ENCODE measurements at places on chromosomes 12 and 14.

- DNase-seq: no peak
Measured at GRCh38 chr14:100857923-100858837, 32.3 kb downstream of the MEG3 start.

DNA sequence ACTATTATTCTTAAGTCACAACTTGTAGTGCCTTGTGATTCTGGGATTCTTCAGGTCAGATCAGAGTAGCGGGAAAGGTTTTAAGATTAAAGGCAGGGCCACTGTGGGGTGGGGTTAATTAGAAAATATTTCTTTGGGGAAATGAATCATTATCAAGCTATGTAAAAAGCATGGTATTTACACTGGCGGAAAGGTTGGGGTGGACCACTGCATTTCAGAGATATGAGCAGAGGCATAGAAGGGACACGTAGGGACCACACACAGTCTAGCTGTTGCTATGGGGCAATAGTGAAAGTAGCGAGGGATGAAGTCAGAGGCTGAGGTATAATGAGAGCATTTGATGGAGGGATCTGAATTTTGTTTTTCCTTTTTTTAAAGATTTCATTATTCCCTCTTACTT lies 31.7 kb upstream of the KCNH3 start:
- DNase-seq: peak; percentile 14

DNA sequence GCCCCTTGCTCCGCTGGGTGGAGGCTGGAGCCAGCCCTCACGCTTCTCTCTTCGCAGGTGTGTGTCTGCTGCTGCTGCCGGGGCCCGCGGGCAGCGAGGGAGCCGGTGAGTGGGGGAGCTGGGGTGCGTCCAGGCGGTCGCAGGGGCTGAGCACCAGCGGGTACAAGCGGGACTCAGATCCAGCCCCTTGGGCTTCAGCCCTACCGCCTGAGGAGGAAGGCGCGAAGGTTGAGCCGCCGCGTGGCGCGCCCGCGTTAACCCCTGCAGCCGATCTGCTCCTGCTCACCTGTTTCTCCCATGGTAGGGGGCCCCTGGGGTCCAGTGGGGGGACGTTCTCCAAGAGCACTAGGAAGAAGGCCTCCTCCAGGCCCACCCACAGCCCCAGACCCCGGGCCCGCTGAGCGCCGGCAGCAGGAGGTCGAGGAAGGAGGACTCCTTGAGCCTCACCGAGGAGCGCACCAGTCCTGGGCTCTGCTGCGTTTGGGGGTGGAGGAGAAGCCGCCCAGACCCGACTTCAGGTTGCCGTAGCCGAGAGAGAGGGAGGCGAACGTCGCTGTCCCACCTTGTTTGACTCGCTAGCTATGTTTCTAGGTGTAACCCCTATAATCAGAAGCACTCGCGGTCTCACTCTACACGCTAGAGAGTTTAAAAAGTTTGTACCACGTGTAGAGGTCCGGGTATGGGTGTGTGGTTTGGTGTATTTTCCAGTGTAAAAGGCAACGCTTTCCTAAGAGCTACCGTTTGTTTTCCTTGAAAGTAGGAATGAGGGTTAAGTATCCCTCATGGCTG lies 834 bp downstream of the COCH start:
- DNase-seq: no peak

DNA sequence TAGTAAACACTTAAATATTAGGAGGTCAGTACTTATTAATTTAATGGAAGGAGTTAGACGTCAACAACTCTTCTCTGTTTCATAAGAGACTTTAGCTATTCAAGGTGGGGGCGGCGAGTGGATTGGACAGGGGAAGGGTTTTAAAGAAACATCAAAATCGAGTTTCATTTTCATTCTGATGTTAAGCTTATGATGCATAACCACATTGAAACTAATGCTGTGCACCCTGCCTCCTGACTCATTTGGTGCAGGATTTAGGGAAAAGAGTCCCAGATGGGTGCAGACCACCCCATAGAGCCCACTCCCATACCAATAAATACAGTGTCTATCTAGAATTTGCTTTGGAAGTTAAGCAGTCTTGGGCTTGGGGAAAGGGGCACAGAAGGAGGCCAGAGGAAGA lies 7.4 kb downstream of the ZBTB39 start:
- DNase-seq: no peak

- no peak for DNase-seq
Measured at GRCh38 chr12:122238861-122239260, 13.0 kb upstream of the DIABLO start.

- no peak for DNase-seq
Measured at GRCh38 chr12:110849748-110850403, 3.1 kb downstream of the CCDC63 start.

DNA sequence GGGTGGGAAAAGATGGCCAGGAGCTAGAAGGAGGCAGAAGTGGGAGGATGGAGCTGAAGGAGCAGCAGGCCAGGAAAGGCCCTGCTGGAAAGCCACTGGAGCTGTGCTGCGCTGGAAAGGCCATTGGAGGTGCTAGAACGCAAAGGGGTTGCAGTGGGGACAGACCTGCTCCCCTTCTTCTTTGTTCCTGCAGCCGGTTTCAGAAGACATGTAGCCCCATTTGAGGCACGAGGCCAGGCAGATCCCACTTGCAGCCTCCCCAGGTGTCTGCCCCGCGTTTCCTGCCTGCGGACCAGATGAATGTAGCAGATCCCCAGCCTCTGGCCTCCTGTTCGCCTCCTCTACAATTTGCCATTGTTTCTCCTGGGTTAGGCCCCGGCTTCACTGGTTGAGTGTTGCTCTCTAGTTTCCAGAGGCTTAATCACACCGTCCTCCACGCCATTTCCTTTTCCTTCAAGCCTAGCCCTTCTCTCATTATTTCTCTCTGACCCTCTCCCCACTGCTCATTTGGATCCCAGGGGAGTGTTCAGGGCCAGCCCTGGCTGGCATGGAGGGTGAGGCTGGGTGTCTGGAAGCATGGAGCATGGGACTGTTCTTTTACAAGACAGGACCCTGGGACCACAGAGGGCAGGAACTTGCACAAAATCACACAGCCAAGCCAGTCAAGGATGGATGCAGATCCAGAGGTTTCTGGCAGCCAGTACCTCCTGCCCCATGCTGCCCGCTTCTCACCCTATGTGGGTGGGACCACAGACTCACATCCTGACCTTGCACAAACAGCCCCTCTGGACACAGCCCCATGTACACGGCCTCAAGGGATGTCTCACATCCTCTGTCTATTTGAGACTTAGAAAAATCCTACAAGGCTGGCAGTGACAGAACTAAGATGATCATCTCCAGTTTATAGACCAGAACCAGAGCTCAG lies 2.3 kb upstream of the GPR162 start:
- no peak for DNase-seq

DNA sequence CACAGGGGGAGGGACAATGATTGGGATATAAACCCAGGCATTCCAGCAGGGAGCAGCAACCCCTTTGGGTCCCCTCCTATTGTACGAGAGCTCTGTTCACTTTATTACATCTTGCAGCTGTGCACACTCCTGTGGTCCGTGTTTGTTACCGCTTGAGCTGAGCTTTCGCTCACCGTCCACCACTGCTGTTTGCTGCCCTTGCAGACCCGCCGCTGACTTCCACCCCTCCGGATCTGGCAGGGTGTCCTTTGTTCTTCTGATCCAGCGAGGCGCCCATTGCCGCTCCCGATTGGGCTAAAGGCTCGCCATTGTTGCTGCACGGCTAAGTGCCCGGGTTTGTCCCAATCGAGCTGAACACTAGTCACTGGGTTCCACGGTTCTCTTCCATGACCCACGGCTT lies 64.1 kb downstream of the E2F7 start:
- no peak for DNase-seq

All from RCC 7860 (cell line).